Stimulated activated CD4-positive, alpha-beta T cell treated with anti-CD3 and anti-CD28 coated beads, Interleukin-4, amount 100 ng/mL, for 4 hours (primary cell): ENCODE measurements at places on chromosomes 3 and 15.
A peak's percentile ranks its signal among the peaks of the same experiment; 100 is the strongest.

GRCh38 chr3:149815321-149815720 lies 2.3 kb downstream of the RNF13 start:
- DNase-seq = no peak

- DNase-seq = no peak
Measured at GRCh38 chr3:134446800-134447199, 39.0 kb downstream of the ANAPC13 start.

DNA sequence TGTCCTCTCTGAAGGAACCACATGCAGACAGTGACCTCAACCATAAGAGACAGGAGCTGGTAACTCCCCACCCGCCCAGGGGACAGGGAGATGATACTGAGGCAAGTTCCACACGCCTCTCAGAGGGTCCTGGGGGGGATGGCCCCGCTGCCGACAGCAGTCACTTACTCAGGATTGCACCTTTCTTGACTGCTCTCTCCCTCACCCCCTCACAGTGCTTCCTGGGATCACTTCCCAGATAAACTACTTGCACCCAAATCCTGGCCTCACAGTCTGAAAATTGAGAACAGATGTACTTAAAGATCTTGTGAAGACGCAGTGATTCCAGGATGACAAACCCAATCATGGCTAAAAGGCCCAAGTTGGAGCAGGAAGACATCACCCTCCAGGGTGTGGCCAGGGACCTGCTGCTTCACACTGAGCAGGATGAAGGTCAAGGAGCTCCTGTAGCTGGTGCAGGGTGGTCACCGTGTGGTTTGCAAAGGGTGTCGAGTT lies 207.6 kb downstream of the ADAMTS17 start:
- no peak for DNase-seq

DNA sequence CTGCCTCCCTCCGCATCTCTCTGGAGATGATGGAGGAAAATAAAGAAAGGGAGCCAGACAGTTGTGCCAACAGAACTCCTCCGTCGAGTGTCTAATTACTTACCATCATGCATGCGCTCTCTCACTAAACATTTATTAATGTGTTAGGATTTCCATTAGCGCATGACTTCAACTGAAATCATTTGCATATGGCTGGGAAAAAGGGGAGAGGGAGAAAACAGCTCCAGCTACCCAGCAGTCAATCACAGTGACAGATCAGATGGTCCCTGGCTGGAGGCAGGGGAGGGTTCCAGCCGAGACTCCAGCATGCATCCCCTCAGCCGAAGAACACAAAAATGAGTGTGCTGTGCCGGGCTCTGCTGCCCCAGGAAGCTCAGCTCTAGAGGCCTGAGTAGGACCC lies 6.8 kb upstream of the RHO start:
- DNase-seq = no peak

DNA sequence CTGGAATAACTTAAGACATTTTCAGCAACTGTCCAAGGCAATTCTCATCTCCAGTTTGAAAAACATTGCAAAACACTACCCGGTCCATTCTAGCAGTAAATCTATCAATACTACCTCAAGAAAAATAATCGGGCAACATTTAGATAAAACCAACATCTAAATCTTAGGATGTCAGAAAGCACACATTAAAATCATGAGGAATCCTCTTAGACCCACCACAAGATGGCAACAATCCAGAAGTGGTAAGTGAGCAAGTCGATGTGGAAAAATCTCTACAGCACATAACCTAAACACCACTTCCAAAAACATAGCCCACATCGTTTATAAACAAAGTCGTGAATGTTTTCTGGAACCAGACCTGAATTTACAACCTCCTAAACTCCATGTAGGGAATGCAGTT lies 5.7 kb downstream of the PLCH1 start:
- no peak for DNase-seq

- no peak for DNase-seq
Measured at GRCh38 chr15:101052031-101052620, 133.0 kb downstream of the LRRK1 start.

DNA sequence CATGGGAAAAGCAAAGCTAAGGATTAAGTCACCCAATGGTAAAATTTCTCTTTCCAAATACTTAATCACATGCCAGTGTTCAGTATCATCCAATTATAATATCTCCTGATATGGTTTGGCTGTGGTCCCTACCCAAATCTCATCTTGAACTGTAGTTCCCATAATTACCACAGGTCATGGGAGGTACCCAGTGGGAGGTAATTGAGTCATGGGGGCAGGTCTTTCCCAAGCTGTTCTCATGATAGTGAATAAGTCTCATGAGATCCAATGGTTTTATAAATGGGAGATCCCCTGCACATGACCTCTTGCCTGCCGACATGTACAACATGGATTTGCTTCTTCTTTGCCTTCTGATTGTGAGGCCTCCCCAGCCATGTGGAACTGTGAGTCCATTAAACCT lies 26.1 kb upstream of the NMB start:
- DNase-seq = no peak

GRCh38 chr3:17360991-17361390 lies 381.4 kb downstream of the TBC1D5 start:
- DNase-seq = no peak

- no peak for DNase-seq
Measured at GRCh38 chr3:123449997-123450604, 1.2 kb upstream of the ADCY5 start.

DNA sequence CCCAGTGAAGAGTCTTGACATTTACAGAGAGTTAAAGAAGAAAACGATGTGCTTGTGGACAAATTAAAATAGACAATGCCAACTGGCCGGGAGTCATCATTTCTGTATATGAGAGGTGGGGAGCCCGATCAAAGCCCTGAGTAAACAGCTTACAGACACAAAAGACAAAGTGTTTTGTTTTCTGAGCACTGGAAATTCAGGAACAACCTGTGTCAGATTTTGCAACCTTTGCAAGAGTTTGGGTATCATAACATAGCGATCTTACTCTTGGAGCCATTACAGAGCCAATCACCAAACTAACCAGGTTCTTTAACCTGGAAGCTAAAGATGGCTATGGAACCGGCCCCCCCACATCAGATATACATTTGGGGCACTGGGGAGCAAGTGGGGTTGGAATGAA lies 101.9 kb upstream of the LRIG1 start:
- DNase-seq = no peak

DNA sequence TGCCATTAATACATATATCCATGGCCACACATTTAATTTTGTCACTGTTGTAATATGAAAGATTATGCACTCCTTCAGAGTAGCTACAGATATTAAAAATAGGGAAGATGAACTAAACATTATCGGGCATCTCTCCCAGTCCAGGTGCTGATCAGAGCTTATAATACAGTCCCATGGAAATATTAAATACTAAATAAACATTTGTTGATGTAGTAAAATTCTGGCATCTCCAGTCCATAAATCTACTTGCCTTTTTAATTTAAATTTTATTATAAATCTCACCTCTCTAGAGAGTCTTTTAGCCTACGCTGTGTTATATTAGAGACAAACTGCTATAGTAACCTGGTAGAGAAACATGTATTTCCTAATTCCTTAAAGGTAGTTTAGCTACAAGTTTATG lies 297.6 kb downstream of the GRM7 start:
- DNase-seq = no peak

DNA sequence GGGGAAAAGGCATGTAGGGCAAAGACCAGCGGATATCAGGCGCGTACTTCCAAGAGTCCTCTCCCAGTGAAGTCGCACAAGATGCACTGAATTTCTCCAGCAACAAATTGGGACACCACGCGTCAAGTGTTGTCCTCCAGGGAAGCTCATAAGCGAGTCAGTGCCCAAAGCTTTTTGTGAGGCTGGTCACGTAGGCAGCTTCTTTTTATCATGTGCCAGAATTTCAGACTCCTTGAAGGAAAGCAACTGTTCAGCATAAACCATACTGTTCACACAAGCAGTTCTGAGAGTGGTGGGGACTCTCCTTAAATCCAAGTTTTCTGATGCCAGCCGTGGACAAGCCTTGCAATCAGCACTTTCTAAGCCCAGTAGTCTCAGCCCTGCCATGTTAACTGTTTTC lies 10.1 kb upstream of the FSTL1 start:
- no peak for DNase-seq

DNA sequence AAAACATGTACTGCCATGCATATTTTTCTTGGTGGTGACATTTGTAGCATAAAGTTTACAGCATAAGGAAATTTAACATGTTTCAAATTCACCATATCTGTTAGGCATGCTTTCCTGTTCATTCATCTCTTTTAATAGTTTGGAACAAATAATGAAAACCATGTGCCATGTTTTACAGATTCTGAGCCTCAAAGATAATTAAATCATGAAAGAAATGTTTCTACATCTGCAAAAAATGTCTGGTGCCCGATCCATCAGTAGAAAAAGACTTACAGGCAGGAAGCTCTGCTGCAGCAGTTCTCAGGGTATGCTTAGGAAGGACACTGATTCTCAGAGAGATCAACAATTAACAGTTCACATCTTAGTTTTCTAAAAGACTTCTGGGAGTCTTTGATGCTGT lies 316.2 kb downstream of the IL5RA start:
- no peak for DNase-seq

DNA sequence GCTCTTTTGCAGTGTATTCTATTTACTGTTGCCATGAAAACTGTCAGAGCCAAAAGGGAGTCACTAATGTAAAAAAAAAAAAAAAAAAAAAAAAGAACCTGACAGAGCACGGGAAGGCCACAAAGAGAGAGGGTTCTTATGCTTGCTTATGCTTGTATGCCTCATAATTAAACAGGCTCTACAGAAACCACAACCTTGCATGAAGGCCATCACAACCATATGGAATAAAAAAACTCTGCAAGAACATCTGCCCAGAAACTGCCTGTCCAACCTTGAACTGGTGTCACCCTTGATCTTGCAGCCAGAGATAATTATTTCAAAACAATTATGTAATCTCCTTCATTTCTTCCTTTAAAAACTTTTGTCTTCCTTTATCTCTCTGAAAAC lies 50.1 kb downstream of the CFAP20DC start:
- DNase-seq = no peak

- no peak for DNase-seq
Measured at GRCh38 chr3:18190646-18191045, 234.5 kb downstream of the SATB1 start.

- no peak for DNase-seq
Measured at GRCh38 chr15:92074101-92074500, 220.6 kb downstream of the SLCO3A1 start.

GRCh38 chr3:83625261-83625660 lies 1333.5 kb upstream of the CADM2 start:
- no peak for DNase-seq

DNA sequence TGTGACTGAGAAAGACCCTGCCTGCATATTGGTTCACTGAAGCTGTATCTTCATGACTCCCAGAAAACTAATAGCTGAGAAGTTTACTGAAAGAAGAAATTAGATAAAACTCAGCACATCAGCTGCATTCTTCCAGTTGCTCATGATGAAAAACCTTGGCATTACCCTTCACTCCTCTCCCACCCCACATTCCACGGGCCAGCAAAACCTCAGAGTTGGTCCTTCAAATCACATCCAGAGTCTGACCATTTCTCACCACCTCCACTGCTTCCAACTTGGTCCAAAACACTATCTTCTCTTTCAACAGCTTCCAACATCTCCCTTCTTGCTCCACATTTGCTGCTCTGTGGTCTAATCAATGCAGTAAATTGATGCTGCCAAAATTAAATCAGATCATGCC lies 97.1 kb downstream of the CD47 start:
- DNase-seq = no peak

GRCh38 chr3:36911990-36912804 lies 32.7 kb downstream of the TRANK1 start:
- DNase-seq = peak; percentile 21

DNA sequence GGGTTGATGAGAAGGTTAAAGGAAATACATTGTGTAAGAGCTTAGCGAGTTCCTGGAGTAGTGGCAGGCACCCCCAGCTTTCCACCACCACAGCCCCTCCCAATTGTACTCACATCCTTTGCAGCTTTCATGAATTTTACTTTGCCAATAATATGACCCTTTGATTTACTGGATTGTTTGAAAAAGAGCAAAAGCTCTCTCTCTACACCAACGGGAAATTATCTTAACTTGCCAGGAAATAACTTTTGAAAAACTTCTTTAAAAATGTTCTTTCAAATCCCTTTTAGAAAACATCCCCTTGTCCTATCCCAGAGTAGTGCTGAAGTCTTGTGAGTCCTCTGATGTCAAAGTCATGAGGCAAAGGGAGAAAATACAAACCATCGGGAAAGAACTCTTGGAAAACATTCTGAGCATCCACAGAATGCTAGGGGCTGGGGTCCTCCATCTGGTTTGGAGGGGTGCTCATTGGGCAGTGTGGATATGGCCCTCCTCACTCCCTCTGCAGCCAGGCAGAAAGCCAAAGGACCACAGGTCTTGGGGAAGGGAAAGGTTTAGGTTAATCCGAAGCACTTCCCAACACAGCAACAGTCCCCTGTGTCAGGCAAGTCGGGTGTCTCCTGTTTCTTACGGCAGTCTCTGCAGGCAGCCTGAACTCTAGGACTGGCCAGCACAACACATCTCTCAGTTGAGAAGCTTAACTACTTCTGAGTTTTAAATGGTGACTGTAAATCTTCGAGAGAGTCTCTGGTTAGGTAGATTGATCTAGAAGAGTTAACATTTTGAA lies 36.5 kb downstream of the BOC start:
- DNase-seq = no peak
